Stimulated activated naive CD8-positive, alpha-beta T cell treated with anti-CD3 and anti-CD28 coated beads, Interleukin-15, Interleukin-2, amounts not matched to agents 100 U/mL and 50 U/mL, for 24 hours (primary cell): ENCODE measurements at places on chromosomes 12 and 14.

GRCh38 chr12:114140576-114140975 is 174.5 kb upstream of the RBM19 start:
- DNase-seq, result no peak

GRCh38 chr12:46452061-46452615 is 79.6 kb upstream of the SLC38A2 start:
- DNase-seq, result no peak

GRCh38 chr14:93299866-93300265 is 33.0 kb downstream of the BTBD7 start:
- DNase-seq, result no peak

DNA sequence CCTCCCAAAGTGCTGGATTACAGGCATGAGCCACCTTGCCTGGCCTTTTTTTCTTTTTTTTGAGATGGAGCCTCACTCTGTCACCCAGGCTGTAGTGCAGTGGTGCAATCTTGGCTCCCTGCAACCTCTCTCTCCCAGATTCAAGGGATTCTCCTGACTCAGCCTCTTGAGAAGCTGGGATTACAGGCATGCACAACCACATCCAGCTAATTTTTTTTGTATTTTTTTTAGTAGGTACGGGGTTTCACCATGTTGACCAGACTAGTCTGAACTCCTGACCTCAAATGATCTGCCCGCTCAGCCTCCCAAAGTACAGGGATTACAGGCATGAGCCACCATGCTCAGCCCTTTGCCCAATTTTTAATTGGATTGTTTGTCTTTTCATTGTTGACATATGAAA is 58.0 kb downstream of the SINHCAF start:
- no peak for DNase-seq

GRCh38 chr12:3772380-3772779 is 19.5 kb upstream of the CRACR2A start:
- DNase-seq, result no peak

DNA sequence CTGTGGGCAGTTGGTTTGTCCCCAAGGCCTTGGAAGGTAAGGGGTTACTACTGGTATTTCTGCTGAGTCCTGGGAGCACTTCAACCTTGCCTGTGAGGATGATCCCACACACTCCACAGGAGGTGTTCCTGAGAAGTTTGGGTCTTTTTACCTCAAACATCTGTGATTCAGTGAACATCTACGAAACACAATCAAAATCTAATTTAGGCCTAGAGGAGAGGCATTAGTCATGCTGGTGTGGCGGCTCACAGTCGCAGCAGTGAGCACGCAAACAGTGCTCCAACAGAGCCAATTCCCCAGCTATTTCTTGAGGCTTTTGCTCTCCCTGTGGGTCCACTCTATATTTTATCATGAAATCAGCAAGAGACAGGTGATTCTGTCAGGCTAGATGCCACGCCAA is 107.6 kb downstream of the APAF1 start:
- no peak for DNase-seq

DNA sequence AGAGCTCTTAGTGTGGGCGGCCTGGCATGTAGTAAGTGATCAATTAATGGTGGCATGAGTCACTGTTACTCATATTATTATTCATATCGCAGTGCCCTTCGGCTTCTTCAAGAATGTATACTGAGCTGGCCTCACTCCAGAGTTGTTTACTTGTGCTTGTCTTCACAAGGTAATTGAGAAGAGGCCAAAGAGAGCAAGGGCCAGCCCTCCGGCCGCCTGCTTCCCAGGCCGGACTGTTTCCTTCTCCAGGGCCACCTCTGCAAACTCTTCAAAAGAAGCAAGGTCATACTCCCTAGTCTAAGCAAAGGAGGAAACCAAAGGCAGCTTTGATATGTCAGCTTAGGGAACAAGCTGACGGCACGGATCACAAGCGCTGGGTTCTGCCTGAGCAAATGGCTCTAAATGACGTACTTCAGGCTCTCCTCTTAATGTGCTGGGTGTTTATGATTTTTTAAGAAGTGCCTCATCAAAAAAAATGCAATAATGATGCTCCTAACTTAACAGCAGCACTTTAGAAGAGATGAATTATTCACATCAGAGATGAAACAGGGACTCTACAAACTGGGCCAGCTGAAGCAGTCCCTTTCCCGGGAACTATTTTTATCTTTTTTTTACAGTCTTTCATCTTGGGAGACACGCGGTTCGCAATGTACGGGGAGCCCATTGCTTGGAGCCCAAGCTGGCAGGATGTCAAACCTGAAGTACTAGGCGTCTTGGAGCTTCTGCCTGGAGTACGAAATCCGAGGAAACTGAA is 65.6 kb upstream of the DLK1 start:
- DNase-seq, result no peak

GRCh38 chr14:77714926-77715325 is 7.0 kb downstream of the SLIRP start:
- no peak for DNase-seq

- no peak for DNase-seq
Measured at GRCh38 chr14:104657101-104657524, 32.3 kb upstream of the INF2 start.

DNA sequence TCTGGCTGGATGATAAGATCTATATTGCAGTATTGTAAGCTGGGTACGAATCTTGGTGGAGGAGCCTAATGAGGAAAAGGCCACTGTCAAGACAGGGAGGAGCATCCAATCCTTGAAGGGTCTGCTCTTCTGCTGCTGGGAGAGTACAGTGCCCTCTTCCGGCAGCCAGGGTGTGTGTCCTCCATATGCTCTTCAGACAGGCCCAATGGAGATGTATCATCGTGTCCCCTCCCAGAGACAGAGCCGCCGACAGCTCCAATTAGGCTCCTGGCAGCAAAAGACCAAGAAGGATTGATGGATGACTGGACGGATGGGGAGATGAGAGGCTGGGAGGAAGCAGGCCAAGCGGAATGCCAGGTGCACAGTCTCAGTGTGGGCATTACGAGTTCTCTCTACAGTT is 51.6 kb upstream of the PIWIL1 start:
- no peak for DNase-seq
